C1 segment of cervical spinal cord (tissue), 14 donors: ENCODE measurements at places on chromosomes 6 and 20.

DNA sequence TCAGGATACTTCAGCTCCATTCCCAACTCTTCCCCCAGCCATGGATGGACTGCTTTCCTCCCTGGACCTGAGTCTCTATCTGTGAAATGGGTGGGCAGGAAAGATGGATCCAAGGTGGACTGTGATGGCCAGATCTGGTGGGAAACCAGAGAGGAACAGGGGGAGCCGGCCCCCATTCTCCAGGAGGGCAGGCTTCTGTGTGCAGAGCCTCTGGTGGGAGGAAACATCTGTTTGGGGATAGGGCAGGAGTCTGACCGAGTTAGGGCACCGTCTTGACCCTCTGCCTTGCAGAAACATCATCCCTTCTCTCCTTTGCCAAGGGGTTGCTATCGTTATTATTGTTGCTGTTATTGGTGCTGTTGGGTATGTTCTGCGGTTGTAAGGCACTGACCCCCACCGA is 91.5 kb downstream of the TOX2 start:
- DNase-seq: no peak

DNA sequence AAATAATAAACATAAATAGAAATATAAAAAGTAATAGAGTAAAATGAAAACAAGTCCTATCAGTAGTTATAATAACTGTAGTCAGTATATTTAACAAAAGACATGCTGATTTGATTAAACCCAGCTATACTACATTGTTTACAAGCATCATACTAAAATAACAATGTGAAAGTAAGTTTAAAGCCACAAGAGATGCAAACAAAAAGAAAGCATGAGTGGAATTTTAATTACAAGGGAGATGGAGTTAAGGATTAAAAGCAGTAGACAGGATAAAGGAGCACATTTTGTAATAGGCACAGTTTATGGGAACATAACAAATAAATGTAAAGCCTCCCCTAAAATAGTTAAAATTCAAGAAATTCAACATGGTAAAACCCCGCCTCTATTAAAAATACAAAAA is 41.5 kb downstream of the SENP6 start:
- DNase-seq: no peak

DNA sequence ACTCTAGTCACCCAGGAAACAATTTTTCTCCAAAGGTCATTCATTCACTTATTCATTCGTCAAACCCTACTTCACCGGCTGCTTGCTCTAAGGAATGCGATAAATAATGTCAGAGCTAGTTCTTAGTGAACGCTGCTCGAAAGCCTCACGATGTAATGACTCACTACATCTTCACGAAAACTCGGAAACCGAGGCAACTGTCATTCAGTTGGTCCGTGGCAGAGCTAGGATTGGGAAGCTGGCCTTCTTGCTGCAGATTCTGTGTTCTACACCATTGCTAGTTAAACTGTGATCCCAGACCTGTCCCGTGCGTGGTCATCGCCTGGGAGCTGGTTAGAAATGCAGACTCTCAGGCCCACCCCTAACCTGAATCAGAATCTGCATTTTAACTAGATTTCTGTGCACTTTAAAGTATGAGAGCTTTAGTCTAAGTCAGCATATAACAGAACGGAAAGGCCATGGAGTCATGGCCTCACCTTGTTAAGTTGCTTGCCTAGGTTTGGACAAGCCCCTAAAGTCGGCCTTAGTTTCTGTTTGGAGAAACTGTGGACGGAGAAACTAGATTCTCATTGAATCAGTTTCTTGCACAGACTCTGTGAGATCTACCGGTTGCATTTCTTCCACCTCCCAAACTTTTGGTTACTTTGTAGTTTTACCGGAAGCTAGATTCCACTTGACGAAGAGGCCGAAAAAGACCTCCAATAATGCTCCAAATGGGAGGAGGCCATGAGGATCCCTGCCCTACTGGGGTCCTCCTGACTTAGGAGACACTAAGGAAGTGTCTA is 651 bp upstream of the CCND3 start:
- DNase-seq: no peak

GRCh38 chr6:30940361-30940986 is at the start of gene MUCL3:
Gene MUCL3 (plus strand): TSS chr6:30940973. CDS start chr6:30941000, 27 bp downstream.
- DNase-seq: no peak

DNA sequence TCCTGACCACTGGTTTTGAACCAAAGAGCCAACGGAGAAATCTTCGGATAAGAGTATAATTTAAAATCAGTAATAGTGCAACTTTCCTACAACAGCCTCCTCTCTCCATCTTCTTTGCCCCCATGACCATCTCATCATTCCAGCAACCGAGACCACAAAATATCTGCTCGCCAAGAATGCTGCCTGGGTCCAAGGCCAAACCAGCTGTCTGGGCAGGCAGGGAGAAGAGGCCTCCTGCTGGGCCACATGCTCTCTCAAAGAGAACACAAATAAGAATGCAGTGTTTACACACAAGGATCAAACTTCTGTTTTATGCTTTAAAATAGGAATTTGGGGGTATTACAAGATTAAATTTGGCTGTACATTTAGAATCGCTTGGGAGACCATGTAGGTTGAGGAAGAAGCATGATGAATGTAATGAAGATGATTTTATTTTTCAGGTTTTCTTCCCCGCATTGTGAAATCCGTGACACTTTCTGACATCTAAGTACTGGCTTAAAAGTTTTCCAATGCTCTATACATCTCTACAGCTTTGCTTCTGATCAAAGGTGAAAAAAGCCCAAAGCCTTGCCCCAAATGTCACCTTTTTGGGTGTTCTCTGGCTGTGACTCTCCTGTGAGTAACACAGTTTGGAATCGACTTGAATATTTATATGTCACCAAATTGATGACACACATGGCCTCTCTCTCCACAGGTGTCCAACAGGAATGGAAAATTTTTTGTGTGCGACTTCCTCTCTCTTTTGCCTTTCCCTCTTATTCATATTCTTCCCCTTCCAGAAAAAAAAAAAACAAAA is 79.4 kb upstream of the PROKR2 start:
- no peak for DNase-seq
